ENCODE measurements at places on chromosomes 1 and 21.

DNA sequence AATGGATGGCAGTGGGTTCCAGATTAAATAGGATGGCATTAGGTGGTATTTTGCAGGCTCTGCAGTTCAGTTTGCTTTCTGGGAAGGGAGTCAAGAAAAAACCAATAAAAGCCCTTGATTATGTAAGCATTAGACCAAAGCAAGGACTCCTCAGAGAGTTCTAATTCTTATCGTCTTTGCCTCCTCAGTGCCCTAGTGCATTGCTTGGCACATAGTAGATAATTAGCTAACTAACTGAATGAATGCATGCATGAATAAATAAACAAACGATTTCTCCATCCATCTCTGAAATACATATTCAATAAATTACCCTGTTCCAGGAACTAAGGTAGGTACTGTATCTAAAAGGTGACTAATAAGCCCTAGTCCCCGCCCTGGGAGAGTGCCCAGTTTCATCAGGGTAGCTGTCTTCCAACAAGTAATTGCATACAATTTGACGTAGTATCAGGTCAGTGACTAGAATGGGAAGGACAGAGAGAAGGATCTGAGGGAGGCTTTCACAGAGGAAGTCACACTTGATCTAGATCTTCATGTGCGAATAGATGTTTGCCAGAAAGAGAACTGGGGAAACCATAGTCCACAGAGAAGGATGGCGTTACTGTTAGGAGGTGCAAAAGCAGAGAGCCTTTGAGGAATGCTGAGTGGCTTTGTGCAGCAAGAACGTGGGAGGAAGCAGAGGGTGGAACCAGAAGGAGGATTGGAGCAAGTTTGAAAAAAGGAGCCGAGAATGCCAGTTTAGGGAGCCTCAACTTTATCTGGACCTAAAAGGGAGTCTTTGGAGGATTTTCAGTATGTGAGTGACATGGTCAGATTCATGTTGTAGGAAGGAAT, 111.4 kb downstream of the TBX19 start:
- no peak for DNase-seq

DNA sequence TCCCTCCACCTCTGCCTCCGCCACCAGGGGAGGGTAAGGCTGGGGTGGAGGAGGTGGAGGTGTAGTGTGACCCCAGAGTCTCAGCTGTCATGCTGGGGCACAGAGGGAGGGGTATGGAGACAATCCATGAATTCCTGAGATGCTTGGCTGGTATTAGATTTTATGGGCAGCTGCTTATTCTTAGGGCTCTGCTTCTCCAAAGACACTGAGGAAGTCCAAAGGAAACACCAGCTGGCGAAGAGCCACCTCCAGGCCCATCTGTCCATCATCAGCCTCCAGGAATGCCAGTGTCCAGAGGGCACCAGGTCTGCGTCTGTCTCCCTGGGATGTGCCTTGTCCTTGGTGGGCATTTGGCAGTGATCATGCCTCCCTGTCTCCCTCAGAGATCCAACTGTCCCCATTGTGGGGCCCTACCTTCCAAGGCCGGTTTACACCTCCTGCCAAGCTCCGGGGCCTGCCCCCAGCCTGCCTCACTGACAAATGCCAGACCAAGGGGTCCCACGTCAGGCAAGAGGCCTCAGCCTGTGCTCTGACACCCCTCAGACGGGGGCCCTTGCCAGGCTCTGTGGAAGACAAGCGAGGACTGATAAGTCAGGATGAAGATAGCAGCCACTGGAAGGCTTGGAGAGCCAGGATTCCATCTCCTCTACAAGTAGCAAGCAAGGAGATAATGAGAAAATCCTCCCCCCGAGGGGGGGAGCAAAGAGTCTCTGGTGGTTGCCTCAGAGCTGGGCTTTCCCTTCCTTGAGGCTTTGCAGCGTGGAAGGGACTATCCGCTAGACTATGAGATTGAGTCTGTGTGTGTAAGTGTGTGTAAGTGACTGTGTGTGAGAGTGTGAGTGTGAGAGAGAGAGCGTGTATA, 1.6 kb downstream of the TNNI1 start:
- no peak for DNase-seq

GRCh38 chr1:183630748-183631147, 4.8 kb downstream of the ARPC5 start:
- DNase-seq, result no peak

- DNase-seq, result no peak
Measured at GRCh38 chr1:177859572-177859971, 110.3 kb downstream of the SEC16B start.

GRCh38 chr21:39537571-39537970, 75.2 kb upstream of the B3GALT5 start:
- no peak for DNase-seq

GRCh38 chr21:41942457-41942856, 11.4 kb downstream of the C2CD2 start:
- DNase-seq, result no peak

GRCh38 chr1:173275496-173275895, 68.4 kb upstream of the TNFSF4 start:
- DNase-seq, result no peak

GRCh38 chr1:11845641-11846335, 1.8 kb downstream of the NPPA start:
- DNase-seq, result no peak

- no peak for DNase-seq
Measured at GRCh38 chr21:25508364-25508763, 98.9 kb downstream of the MRPL39 start.

Data from activated CD4-positive, alpha-beta T cell treated with anti-CD3 and anti-CD28 coated beads, Interleukin-2, amount 50 U/mL, for 4 hours (primary cell).